ENCODE measurements at places on chromosomes 4 and X.

DNA sequence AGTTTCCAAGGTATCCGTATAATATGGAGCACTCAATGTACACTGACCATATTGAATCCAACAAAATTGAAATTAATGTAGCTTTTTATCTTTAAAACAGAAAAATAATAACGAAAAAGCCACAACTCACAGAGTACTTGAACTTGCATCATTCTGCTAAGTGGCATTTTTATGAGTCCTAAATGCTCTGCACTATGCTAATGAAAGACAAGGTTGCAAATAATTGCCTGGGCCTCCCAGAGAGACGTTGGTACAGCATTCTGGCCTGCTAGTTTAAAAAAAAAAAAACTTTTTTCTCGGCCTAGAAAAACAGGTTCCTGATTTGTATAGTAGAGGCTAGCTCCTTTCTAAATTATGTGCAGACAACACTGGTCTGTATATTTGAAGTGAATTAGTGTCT is 4.3 kb upstream of the FAM9B start:
- no peak overlapping the region for H3K4me3 ChIP-seq
- H3K27me3 ChIP-seq: no peaks in the 10 kb centered on the region
- no peak for DNase-seq
- H3K4me1 ChIP-seq: no peaks in the 10 kb centered on the region

DNA sequence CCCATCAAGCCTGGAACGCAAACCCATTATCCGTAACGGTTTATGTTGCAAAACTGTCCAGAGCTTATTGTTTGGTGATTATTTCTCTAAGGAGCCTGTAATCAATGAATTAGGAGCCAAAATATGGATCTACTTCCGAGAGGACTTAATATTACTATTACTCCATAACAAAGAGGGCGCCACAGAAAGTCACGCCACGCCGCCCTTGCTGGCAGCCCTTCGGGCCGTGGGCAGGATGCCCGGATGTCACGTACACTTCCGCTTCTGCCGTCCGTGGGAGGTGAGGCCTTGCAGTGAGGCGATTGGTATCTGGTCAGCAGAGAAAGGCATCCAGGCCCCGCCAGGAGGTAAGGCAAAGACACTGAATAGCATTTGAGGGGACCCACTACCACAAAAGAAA is at the start of gene MAGEB10:
TSS of gene MAGEB10 (plus strand) at position 301 of the 400 bp plus-strand sequence. CDS start 13,317 bp downstream, outside the sequence.
- H3K4me3 ChIP-seq: no peak within 1 kb of the TSS
- no peaks in the 10 kb centered on the region for H3K27me3 ChIP-seq
- no peak for DNase-seq
- no peaks in the 10 kb centered on the region for H3K4me1 ChIP-seq

- no peak overlapping the region for H3K4me3 ChIP-seq
- H3K4me1 ChIP-seq: no peaks in the 10 kb centered on the region
- H3K36me3 ChIP-seq: no peaks in the 10 kb centered on the region
- no peak for DNase-seq
- no peaks in the 10 kb centered on the region for H3K27me3 ChIP-seq
These were observed 5.4 kb downstream of the ADH1A start for GRCh38 chr4:99285387-99285786.

- H3K27ac ChIP-seq: no peak overlapping the region
- no peaks in the 10 kb centered on the region for H3K4me1 ChIP-seq
- H3K36me3 ChIP-seq: no peaks in the 10 kb centered on the region
- H3K4me3 ChIP-seq: no peak overlapping the region
- no peak for DNase-seq
These were observed 131.0 kb downstream of the DCLK2 start for GRCh38 chr4:150209140-150209829.

DNA sequence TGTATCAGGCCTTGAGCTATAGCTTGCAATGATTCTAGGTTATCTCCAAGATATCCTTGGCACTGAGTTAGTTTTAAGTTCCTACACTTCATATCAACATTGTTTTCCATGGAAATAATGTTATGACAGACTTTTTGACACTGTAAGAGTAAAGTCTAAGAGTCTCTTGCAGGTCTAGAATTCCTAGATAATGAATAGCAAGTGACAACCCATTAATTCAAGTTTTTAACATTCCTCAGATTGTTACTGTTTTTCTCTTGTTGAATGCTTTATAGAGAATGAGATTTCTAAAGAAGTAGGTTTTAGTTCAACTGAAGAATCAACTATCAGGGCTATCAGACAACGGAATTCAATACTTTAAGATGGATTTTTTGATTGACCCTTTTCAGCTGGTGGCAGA is 276.1 kb downstream of the PPP3CA start:
- no peak overlapping the region for H3K27ac ChIP-seq
- no peaks in the 10 kb centered on the region for H3K27me3 ChIP-seq
- no peaks in the 10 kb centered on the region for H3K36me3 ChIP-seq
- H3K4me3 ChIP-seq: no peak overlapping the region
- H3K4me1 ChIP-seq: peaks cover 13% of the 10 kb centered on the region
- no peak for DNase-seq

DNA sequence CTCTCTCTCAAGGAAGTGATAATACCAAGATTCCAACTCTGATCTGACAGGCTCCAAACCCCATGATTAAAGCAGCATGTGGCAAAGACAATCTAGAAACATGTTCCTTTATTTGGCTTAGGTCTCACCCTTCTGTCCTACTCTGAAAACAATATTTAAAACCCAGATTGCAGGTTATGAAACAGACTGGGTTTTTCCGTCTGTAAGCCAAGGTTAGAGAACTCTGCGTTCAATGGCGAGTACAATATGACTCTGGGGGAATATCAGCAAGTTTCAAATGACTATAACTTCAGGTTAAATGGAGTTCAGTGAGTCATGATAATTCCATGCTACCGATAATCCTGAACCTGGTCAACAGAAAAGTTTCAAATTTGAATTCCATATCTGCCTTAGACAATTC is 50.8 kb downstream of the ANAPC10 start:
- H3K4me3 ChIP-seq: no peak overlapping the region
- no peaks in the 10 kb centered on the region for H3K27me3 ChIP-seq
- DNase-seq: no peak
- H3K27ac ChIP-seq: no peak overlapping the region
- H3K36me3 ChIP-seq: no peaks in the 10 kb centered on the region

- no peak overlapping the region for H3K4me3 ChIP-seq
- no peak overlapping the region for H3K27ac ChIP-seq
- H3K4me1 ChIP-seq: peaks cover 2% of the 10 kb centered on the region
- no peaks in the 10 kb centered on the region for H3K36me3 ChIP-seq
- no peaks in the 10 kb centered on the region for H3K27me3 ChIP-seq
- DNase-seq: no peak
These were observed 98.5 kb downstream of the ADGRA3 start for GRCh38 chr4:22417408-22417807.

DNA sequence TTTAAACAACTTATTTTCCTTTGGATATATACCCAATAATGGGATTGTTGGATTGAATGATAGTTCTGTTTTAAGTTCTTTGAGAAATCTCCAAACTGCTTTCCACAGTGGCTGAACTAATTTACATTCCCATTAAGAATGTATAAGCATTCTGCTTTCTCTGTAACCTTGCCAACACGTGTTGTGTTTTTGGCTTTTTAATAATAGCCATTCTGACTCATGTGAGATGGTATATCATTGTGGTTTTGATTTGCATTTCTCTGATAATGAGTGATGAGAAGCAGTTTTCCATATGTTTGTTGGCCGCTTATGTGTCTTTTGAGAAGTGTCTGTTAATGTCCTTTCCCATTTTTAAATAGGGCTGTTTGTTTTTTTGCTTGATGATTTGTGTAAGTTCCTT is 155.6 kb upstream of the PITX2 start:
- H3K27me3 ChIP-seq: no peaks in the 10 kb centered on the region
- H3K4me3 ChIP-seq: no peak overlapping the region
- H3K4me1 ChIP-seq: no peaks in the 10 kb centered on the region
- no peak overlapping the region for H3K27ac ChIP-seq
- no peaks in the 10 kb centered on the region for H3K36me3 ChIP-seq

GRCh38 chrX:23855569-23855968 is 52.2 kb downstream of the APOO start:
- no peak for DNase-seq
- no peak overlapping the region for H3K27ac ChIP-seq
- no peak overlapping the region for H3K4me3 ChIP-seq
- peaks cover 4% of the 10 kb centered on the region for H3K36me3 ChIP-seq
- no peaks in the 10 kb centered on the region for H3K4me1 ChIP-seq

DNA sequence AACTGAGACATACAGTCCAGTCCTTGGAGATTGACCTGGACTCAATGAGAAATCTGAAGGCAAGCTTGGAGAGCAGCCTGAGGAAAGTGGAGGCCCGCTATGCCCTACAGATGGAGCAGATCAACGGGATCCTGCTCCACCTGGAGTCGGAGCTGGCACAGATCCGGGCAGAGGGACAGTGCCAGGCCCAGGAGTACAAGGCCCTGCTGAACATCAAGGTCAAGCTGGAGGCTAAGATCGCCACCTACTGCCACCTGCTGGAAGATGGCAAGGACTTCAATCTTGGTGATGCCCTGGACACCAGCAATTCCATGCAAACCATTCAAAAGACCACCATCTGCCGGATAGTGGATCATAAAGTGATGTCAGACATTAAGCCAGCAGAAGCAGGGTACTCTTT is 20.4 kb upstream of the FRMPD3 start:
- H3K4me1 ChIP-seq: no peaks in the 10 kb centered on the region
- no peak overlapping the region for H3K27ac ChIP-seq
- no peaks in the 10 kb centered on the region for H3K36me3 ChIP-seq
- no peak overlapping the region for H3K4me3 ChIP-seq

- H3K27me3 ChIP-seq: no peaks in the 10 kb centered on the region
- H3K4me3 ChIP-seq: no peak overlapping the region
- H3K36me3 ChIP-seq: peaks cover 41% of the 10 kb centered on the region
- no peak overlapping the region for H3K27ac ChIP-seq
These were observed 9.6 kb downstream of the CA5B start for GRCh38 chrX:15747626-15748173.

DNA sequence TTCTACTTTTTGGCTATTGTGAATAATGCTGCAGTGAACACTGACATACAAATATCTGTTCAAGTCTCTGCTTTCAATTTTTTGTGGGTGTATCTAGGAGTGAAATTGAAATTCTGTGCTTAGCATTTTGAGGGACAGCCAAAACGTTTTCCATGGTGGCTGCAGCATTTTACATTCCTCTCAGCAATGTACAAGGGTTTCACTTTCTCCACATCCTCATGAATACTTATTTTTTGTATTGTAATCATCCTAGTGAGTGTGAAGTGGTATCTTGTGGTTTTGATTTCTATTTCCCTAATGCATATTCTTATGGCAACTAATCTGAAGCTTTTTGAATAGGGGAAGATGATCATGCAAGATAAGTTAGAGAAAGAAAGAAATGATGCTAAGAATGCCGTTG is 40.3 kb downstream of the HSPA4L start:
- DNase-seq: no peak
- peaks cover 18% of the 10 kb centered on the region for H3K27me3 ChIP-seq
- no peak overlapping the region for H3K27ac ChIP-seq

DNA sequence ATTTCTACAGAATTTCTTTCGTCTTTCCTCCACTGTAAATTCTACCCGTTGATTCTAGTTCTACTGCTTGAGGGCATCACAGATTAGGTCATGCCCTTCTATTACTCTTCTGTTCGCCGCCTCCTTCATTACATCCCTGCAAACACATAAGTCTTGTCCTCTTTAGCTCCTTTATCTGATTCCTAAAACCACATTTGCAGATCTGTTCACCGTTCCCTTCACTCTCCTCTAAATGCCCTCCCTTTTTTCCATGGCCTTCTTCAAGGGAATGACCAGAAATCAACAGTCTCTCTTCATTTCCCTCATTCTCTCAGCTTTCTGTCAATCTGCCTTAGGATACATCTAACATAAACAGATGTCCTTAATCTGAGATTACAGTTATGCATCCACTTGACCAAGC is 43.1 kb downstream of the BTC start:
- no peak for DNase-seq
- no peak overlapping the region for H3K4me3 ChIP-seq
- no peaks in the 10 kb centered on the region for H3K27me3 ChIP-seq
- no peak overlapping the region for H3K27ac ChIP-seq
- H3K4me1 ChIP-seq: no peaks in the 10 kb centered on the region

DNA sequence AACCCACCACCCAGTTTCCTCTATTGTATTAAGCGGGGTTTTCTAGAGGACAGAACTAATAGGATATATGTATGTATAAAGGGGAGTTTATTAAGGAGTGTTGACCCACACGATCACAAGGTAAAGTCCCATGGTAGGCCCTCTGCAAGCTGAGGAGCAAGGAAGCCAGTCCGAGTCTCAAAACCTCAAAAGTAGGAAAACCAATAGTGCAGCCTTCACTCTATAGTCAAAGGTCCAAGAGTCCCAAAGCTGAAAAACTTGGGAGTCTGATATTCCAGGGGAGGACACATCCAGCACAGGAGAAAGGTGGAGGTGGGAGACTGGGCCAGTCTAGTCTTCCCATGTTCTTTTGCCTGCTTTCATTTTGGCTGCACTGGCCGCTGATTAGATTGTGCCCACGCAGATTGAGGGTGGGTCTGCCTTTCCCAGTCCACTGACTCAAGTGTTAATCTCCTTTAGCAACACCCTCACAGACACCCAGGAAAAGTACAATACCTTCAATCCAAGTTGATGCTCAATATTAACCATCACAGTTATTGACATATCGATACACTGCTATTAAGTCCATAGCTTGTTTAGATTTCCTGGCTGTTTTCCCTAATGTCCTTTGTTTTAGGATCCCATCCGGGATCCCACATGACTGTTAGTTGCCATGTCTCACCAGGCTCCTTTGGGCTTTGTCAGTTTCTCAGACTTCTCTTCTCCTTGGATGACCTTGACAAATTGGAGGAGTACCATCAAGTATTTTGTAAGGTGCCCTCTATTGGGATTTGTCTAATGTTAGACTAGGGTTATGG is 12.2 kb downstream of the UCHL1 start:
- H3K27me3 ChIP-seq: peaks cover 11% of the 10 kb centered on the region
- H3K27ac ChIP-seq: no peak overlapping the region
- no peak overlapping the region for H3K4me3 ChIP-seq
- no peaks in the 10 kb centered on the region for H3K36me3 ChIP-seq

DNA sequence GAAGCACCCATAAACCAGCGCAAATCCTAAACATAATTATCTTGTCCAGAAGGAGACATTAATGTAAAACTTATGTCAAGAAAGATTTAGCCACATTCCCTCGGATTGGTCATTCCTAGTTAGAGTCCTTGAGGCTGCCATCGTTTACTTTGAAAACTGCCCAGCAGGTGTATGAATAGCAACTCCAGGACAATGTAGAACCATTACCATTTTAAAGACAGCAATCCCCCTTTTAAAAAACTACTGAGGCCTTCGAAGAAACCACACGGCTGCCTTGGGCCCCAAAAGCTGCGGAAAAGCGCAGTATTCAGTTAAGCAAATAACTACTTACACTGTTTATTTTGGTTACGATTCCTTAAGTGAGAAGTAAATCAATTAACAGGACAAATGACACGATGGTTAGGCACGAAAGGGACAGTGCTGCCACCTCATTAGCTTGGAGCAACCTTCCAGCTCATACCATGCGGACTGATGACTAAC is 822 bp upstream of the SGMS2 start:
- DNase-seq: no peak
- H3K36me3 ChIP-seq: no peaks in the 10 kb centered on the region
- H3K4me1 ChIP-seq: peaks cover 11% of the 10 kb centered on the region
- no peak overlapping the region for H3K27ac ChIP-seq

- no peak for DNase-seq
- H3K27me3 ChIP-seq: no peaks in the 10 kb centered on the region
- peaks cover 26% of the 10 kb centered on the region for H3K4me1 ChIP-seq
- no peak overlapping the region for H3K27ac ChIP-seq
These were observed 1.6 kb downstream of the PAPSS1 start for GRCh38 chr4:107718351-107718965.
